ENCODE measurements at places on chromosomes 7 and 10. TPM values are rescaled to one million over a fixed set of nuclear protein-coding genes. Genes with fewer than 3 reads are reported as not detected.
A peak's percentile ranks its signal among the peaks of the same experiment; 100 is the strongest.

GRCh38 chr7:141268614-141269013, 194.8 kb downstream of the TMEM178B start:
- no peak for DNase-seq

GRCh38 chr10:7407368-7408290, 3.2 kb downstream of the SFMBT2 start:
- no peak for DNase-seq

DNA sequence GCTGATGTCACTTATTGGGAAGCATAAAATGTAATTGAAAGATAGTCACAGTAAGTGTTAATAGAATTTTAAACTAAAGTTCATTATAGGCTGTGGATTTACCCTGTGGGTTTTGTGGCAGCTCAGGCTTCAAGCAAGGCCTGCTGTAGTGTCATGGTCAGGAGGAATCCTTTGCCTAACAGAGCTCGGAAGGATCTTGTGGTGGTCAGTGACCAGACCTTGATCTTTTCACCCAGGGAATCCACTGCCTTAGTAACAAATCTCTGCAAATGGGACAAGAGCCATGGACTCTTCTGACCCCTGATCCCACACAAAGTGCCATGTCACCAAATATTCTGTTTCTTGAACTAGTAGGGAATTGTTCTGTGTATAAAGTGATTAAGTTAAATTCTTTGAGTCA, 20.6 kb upstream of the HDAC9 start:
- DNase-seq: no peak

GRCh38 chr10:101183458-101184183, 45.6 kb downstream of the LBX1 start:
- no peak for DNase-seq

GRCh38 chr10:88149906-88150305, 286.5 kb downstream of the PTEN start:
- no peak for DNase-seq

Gene TMUB1
- 37.3 TPM for total RNA-seq

Gene HYAL4
- 0.37 TPM for total RNA-seq

GRCh38 chr7:76129366-76129765, 72.3 kb upstream of the SRRM3 start:
- no peak for DNase-seq

Gene PNLIPRP2
- total RNA-seq: not detected

GRCh38 chr7:117237646-117238045, 85.2 kb downstream of the WNT2 start:
- DNase-seq: no peak

- DNase-seq: no peak
Measured at GRCh38 chr7:70630818-70631457, 501.0 kb upstream of the GALNT17 start.

Gene CHAT
- not detected for total RNA-seq

- peak; percentile 74 for DNase-seq
Measured at GRCh38 chr7:28078036-28078901, 102.3 kb downstream of the JAZF1 start.

Gene VAX1
- total RNA-seq: not detected

Gene SPAM1
- not detected for total RNA-seq

GRCh38 chr7:43585562-43585961, 2.7 kb downstream of the STK17A start:
- DNase-seq: peak; percentile 86

GRCh38 chr7:99210265-99210970, 2.5 kb upstream of the KPNA7 start:
- DNase-seq: no peak

- DNase-seq: no peak
Measured at GRCh38 chr10:110006358-110007160, 1.2 kb upstream of the ADD3 start.

DNA sequence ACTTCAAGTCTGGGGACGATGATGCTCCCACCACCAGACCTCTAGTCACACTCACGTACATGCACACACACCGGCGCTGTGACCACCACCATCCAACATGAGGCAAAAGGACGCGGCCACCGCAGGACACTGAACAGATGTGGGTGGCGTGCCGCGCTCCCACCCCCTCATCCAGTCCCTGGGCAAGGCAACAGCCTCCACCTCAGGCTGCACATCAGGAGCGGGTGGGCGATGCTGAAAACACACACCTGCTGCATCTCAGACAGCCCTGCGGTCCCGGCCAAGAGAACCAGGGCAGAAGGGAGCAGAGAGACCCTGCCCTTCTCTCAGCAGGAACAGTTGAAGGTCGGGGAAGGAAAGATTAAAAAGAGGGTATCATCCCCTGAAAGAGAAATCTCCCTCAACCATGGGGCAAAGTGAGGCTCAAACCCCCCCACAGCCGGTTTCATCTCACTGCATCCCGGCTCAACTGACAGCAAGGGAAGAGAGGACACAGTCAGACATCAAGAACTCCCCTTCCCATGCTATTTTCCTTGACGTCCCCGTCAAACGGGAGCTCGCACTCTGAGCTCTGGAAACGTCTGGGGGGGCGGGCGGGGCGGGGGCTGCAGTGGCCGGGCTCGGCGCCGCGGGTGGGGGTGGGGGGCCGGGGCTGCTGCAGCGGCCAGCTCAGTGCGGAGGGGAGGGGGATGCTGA, 1.1 kb downstream of the CAMK2G start:
- DNase-seq: no peak

- no peak for DNase-seq
Measured at GRCh38 chr7:43695365-43695764, 34.0 kb downstream of the COA1 start.

Gene GTPBP10
- total RNA-seq: 23.1 TPM

Gene PDZD7
- 0.21 TPM for total RNA-seq

Gene OPN1SW
- total RNA-seq: not detected

Gene GRM3
- not detected for total RNA-seq

GRCh38 chr10:68296843-68297663, 34.8 kb upstream of the HNRNPH3 start:
- DNase-seq: no peak

DNA sequence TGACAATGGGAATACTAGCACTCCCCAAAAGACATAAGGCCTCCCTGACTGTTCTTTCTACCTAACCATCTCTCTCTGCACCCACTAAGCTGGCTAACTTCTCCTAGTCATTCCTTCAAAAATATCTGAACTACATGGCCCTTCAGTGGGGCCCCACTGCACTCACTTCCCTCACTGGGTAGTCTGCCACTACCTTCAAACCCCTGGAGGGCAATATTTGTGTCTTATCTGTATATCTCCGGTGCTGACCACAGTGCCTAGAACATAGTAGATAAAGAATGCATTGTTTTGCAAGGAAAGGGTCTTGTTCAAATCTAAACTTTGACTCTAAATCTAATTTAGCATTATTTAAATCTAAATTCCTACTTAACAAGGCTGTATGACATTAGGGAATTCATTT, 44.3 kb downstream of the CACUL1 start:
- no peak for DNase-seq

- peak; percentile 57 for DNase-seq
Measured at GRCh38 chr10:59808896-59809643, 55.8 kb upstream of the MRLN start.

GRCh38 chr10:124916098-124916584, 25.8 kb upstream of the ZRANB1 start:
- DNase-seq: no peak

Gene DMTF1
- 33.3 TPM for total RNA-seq

DNA sequence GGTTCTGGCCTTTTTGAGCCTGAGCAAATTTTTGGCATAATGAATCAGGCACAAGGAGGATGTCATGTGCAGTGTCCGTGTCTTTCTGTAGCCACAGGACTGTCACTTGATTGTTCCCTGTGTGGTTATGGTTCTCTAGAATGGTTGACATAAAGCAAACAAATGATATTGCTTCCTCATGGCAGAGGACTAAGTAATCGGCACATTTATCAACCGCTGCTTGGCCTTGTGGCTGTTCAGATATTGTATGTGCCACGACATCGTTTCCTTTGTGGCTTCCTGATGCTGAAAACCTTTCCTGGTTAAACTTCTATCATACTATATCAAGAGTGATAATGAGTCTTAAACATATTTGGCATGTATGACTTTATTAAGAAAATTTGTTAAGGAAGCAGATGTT, 598.8 kb downstream of the SUGCT start:
- peak; percentile 63 for DNase-seq

GRCh38 chr10:27448921-27449320, 55.2 kb upstream of the RAB18 start:
- DNase-seq: peak; percentile 5

DNA sequence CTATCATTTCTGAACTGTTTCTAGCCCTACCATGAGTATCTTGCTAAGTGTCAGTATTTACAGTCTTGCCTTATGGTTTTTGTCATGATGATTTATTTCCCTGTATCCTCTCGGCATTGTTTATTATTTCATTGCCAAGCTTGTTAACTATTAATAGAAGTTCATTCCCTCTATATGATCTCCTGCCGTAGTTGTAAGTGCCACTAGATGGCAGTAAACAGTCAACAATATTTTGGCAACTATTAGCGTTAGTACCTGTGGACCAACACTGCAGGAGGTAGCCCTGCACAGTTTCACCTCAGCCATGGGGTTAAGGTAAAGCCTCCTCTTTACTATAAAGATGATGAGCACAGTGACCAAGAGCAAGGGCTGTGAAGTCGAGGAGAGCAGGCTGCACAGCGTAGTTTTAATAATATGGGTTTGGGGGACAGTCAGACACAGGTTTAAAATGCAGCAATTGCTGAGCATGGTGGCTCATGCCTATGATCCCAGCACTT, 26.1 kb upstream of the CCNJ start:
- peak; percentile 48 for DNase-seq

DNA sequence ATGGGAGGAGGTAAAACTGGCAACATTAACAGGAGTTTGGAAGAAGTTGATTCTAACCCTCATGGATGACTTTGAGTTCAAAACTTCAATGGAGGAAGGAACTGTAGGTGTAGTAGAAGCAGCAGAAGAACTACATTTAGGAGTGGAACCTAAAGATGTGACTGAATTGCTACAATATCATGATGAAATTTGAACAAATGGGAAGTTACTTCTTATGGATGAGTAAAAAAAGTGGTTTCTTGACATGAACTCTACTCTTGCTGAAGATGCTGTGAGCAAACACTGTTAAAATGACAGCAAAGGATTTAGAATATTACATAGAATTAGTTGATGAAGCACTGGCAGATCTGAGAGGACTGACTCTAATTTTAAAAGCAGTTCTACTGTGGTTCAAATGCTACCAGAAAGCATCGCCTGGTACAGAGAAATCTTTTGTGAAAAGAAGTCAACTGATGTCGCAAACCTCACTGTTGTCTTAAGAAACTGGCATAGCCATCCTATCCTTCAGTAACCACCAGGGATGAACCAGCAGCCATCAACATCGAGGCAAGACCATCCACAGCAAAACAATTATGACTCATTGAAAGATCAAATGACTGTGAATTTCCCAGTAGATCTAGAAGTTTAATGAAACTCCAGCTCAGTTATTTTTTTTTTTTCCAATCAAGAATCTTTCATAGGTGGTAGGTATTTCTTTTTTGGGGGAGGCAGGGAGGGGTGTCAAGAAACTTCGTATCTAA, 20.8 kb downstream of the BRAF start:
- no peak for DNase-seq

GRCh38 chr10:88657901-88658300, 6.3 kb upstream of the LIPF start:
- no peak for DNase-seq

Gene FXYD4
- total RNA-seq: not detected

GRCh38 chr7:151954866-151955820, 1.1 kb upstream of the GALNTL5 start:
- DNase-seq: no peak

GRCh38 chr10:8705415-8705814, 650.9 kb downstream of the GATA3 start:
- DNase-seq: no peak

DNA sequence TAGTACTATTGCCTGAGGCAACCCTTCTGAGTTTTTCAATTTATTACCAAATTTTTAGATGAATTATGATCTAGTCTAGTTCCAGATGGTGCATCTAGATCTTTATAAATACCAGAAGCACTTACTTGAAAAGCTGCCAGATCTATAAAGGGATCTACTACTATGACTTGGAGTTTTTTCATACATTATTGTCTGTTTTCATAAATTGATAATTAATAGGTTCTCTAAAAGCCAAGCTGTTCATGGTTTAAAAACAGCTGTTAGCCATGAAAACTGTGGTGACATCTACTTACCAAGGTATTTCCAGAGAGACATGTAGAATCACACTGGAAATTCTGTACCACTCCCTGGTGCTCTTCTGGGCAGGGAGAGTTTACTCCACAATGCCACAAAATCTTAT, 786.5 kb upstream of the C7orf33 start:
- no peak for DNase-seq

- no peak for DNase-seq
Measured at GRCh38 chr7:9231630-9232121, 798.3 kb downstream of the NXPH1 start.

Gene OSBPL3
- total RNA-seq: 13.0 TPM

Gene TMEM236
- 0.04 TPM for total RNA-seq

Gene APBB1IP
- not detected for total RNA-seq

- peak; percentile 83 for DNase-seq
Measured at GRCh38 chr10:77416311-77417135, 221.1 kb downstream of the KCNMA1 start.

Gene AKR1C2
- total RNA-seq: 74.6 TPM

Gene BICC1
- 11.8 TPM for total RNA-seq

Gene NPFFR1
- total RNA-seq: not detected

Measured in H4 (cell line).